ENCODE measurements at places on chromosomes 6 and 20.

GRCh38 chr6:32088487-32089049 lies 20.6 kb downstream of the TNXB start:
- DNase-seq = no peak
- H3K27ac ChIP-seq = no peak overlapping the region
- peaks cover 24% of the 10 kb centered on the region for H3K27me3 ChIP-seq
- H3K4me3 ChIP-seq = no peak overlapping the region
- H3K36me3 ChIP-seq = no peaks in the 10 kb centered on the region
- peaks cover 5% of the 10 kb centered on the region for H3K4me1 ChIP-seq

DNA sequence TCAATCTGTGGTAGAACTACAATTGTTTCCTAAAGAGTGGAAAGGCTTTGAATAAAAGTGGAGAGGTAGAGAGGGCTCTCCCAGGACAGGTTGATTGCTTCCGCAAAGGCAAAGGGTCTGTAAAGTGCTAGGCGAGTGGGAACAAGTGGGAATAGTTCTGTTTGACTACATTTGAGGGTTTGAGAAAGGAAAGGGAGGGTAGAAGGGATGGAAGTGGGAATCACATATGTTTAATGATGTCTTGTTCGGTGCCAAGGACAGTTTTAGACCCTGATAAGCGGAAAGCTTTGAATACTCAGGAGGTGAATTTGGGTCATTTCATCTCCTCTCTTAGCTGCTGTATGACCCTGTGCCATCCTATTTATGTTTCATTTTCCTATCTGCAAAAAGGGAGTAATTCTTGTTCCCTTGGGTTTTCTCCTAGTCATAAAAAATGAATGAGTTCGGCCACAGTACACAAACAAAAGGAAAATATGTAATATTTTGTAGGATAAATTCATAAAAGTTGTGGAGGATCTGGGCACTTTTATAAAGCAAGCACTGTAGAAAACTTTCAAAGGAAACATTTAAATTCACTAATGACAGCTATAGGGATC lies 1.7 kb upstream of the PIM1 start:
- peaks cover 37% of the 10 kb centered on the region for H3K27me3 ChIP-seq
- DNase-seq = no peak
- H3K36me3 ChIP-seq = no peaks in the 10 kb centered on the region
- H3K4me3 ChIP-seq = peak overlapping the region; percentile 96
- peaks cover 34% of the 10 kb centered on the region for H3K4me1 ChIP-seq

DNA sequence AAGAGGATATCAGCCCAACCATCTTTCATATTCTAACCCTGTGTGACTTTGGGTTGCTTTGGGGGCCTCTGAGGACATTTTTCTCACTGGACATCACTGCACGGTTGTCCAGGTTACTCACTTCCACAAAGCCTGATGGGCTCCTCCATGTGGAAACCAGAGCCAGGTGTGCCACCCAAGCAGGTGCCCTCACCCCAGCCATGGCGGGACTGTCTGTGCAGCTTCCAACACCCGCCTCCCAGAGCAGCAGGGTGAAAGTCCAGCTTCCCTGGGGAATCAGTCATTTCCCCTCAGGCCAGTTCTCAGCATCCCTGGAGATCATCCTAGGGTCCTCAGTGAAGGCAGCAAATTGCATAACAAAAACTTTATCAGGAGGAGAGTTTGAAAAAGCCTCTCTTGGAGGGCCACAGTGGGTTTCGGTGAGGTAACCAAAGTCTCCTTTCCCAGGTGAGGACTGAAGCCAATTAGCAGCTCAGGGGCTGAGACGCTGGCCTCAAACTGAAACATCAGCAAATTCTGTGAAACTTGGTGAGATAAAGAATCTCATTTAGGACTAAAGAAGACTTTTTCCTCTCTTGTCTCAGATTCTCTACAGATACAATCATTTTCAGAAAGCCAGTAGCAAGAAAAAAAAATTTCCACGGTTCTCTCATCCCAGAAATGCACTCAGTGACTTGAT lies 289.6 kb upstream of the CDH4 start:
- H3K4me3 ChIP-seq = no peak overlapping the region
- H3K4me1 ChIP-seq = no peaks in the 10 kb centered on the region
- peaks cover 34% of the 10 kb centered on the region for H3K27me3 ChIP-seq
- H3K36me3 ChIP-seq = no peaks in the 10 kb centered on the region

- H3K27ac ChIP-seq = no peak overlapping the region
- H3K36me3 ChIP-seq = peaks cover 8% of the 10 kb centered on the region
- H3K27me3 ChIP-seq = no peaks in the 10 kb centered on the region
- peaks cover 24% of the 10 kb centered on the region for H3K4me1 ChIP-seq
Observed at GRCh38 chr6:130020073-130020906, 1.9 kb downstream of the L3MBTL3 start.

DNA sequence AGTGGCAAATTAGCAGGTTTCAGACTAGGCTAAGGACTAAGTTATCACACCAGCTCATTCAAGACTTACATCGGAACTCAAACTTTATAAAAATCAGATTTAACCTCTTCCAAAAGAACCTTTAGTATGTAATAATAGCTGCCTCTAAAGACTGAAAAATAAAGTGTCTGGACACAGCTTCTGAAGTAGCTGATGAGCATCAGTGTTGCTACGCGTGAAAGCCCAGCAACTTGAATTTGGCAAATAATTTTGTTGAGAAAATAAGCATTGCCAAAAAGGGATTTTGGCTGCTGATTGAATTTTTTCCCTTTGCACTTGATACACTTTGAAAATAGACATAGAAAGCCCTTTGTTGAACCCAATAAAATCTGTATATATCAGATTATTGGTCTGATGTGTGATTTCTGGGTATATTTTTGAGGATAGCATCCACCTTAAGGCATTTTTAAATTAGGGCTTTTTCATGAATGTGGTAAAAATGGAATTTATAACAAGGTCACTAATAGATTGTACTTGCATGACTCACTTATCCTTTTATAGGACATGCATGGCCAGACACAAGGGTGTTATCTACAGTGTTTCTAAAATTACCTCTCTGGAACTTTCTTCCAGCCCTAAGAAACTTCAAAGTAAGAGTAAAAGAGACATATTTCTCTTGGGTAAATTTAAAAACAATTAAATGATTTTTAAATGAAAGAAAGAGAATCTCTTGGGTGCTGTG lies 350.4 kb downstream of the TENT5A start:
- no peak overlapping the region for H3K4me3 ChIP-seq
- no peaks in the 10 kb centered on the region for H3K27me3 ChIP-seq
- H3K36me3 ChIP-seq = no peaks in the 10 kb centered on the region
- H3K27ac ChIP-seq = no peak overlapping the region
- H3K4me1 ChIP-seq = no peaks in the 10 kb centered on the region
